ENCODE measurements at places on chromosomes 11 and 22.

DNA sequence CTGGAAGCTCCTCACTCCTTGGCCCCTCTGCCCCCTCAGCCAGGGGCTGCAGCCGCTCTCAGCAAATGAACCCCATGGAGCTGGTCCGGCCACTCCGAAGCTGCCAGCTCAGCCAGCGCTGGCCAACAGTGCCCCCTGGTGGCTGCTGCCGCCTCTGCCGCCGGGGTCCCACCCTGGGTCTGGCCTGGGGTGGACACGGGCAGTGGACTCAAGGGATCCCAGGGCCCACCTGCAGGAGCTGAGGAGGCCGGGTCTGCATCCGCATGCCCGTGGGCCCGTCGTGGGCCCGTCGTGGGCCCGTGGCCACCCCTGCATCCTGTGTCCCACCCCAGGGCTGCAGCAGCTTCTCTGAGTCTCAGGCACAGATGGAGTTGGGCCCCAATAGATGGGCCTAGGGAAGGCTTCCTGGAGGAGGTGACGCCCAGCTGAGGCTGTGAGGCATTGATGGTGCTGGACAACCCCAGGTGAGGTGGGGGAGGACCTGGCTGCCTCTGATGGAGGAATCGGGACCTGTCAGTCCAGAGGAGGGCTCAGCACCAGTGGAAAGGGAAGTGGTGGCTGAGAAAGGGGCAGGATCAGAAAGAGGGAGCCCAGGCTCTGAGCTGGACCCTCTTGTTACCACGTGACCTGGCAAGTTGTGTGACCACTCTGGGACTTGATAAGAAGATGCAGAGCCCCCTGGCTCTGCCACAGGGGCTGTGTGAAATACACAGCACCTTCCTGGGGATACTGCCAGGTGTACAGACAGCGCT lies 522.3 kb downstream of the BRD1 start:
- no peak for DNase-seq

DNA sequence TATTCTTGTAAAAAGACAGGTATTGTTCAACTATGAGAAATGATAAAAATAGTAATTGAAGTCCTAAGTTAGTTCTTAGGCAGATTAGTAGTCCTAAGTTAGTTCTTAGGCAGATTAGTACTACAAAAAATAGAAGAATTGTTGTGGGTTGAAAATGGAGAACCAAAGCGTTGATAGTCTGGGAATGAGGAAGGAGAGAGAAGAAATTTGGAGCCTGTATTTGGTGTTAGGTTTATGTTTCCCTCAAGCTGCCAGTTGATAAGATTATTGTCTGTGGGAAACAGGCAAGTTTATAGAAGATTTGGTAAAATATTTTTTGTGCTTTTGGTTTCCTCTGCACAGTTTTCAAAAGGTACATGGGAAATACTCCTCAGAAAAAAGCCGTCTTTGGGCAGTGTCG lies 3.6 kb downstream of the BCO2 start:
- no peak for DNase-seq

DNA sequence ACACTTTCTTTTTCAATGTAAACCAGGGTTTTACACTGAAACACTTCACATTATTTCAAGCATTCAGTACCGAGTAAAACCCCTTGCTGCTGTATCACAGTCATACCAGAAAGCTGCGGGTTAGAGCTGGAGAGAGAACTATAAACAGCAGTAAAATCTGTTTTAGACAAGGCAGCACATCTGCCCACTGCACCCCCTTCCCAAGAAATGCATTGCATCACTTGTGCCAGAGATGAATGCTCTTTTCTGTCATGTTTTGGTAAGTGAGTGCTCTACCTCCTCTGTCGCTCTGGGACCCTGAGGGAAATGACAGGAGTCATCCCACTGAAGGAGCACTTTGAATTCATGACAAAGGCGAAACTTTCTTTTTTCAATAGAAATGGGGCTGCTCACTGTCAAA lies 107.2 kb downstream of the MAML2 start:
- DNase-seq: no peak

DNA sequence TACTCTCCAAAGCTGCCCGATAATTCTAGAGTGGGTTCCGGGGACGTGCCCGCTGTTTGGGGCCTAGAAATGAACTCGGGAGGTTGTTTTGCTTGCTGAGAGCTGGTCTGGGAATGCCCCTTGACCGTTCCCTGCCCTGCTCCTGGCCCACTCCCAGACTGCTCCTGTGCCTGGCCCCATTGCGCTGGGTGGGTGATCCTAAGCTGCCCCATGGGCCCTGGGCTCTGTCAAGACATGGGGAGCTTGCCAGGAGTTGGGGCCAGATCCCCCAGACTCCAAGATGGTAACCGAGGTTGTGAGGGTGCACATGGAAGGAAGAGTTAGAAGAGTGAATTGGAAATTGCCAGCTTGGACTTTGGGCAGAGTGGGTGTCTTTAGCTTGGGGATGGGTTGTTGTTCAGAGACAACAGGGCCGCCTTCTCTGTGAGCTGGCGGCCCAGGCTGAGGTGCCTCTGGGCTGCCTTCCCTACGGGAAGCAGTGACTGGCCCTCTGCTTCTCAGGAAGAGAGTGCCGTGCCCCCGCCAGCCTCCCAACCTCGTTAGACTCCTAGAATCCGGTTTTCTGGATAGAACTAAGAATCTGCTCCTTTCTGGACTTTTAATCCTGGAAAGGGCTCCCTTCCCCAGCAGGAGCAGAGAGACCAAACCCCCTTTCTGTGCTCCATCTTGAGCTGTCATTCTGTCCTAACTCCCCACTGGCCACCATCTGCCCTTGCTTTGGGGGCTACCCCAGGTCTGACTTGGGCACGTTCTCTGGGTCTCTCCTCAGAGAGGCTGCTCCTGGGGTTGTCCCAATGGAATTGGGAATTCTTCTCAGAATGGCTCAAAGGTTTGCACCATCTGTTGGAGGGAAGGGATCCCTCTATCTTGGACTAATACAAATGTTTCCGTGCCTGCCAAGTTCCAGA lies 1.8 kb downstream of the ST3GAL4 start:
- DNase-seq: no peak

DNA sequence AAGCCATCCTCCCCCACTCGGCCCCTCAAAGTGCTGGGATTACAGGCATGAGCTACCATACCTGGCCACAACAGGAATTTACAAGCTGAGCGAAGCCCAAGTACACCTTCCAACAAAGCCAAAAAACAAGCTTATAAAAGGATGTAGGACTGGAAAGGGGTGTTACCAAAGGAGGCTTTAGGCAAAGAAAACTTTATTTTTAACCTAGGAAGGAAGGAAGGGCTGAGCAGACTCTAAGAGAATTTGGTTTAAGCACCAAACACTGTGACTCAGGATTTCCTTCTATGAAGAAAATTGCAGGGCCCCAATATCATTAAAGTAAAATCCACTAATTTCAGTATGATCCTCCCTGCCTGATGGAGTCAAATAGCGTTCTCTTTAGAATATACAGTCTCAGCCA lies 12.1 kb downstream of the DENND5A start:
- no peak for DNase-seq

DNA sequence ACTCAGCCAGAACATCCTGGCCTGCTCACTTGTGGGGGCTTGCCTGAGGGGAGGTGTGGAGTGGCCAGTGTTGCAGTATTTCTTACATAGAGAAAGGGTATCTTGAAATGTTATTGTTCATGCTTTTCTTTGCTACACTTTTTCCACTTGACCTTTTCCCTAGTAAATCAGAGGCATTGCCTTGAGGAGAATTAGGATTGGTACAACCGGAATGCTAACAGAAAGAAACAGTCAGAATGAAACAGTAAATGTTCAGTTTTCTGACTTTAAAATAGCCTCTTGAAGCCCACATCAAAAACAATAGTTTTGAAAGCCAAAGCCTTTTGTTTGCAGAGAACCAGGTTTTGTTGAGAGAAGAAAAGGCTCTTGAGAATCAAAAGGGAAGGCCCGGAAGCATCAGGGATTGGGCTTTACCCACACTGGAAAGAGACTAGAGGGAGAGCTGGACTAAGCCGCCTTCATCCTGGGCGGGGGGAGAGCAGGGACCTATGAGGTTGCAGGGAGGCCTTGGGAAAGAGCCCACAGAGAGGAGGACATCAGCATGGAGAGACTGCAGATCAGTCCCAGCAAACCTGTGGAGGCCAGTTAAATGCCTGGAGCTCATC lies 12.4 kb downstream of the ADM start:
- DNase-seq: no peak

DNA sequence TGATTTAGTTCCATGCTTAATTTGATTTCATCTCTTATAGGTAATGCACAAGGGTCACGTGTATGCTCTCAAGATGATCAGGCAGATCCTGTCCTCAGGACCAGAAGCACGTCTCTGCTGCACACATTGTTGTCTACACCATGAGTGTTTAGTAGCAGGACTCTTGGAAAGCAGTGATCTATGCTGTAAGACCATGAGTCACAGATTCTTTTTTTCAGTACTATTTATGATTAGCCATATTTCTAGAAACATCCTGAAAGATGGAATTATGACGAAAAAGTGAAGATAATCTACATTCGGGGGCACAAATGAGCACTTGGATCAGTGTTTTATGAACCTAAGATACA lies 29.6 kb downstream of the ZBED4 start:
- no peak for DNase-seq

DNA sequence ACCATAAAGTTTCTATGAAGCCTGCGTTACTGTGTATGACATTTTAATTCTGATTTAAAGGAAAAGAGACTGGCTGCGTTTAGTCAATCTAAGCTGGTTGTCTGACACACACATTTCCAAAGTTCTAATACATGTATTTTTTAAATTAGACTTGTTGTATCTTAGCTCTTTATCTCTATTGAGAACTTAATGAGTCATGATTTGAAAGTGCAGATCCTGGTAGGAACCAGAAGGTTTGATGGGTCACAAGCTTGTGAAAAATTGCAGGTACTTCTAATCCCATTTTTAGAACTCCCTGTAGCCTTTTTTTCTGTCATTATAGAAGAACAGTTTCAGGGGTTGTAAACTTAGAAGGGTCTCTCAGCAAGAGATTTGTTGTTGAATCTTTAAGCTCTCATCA lies 210.3 kb downstream of the DDX10 start:
- no peak for DNase-seq

DNA sequence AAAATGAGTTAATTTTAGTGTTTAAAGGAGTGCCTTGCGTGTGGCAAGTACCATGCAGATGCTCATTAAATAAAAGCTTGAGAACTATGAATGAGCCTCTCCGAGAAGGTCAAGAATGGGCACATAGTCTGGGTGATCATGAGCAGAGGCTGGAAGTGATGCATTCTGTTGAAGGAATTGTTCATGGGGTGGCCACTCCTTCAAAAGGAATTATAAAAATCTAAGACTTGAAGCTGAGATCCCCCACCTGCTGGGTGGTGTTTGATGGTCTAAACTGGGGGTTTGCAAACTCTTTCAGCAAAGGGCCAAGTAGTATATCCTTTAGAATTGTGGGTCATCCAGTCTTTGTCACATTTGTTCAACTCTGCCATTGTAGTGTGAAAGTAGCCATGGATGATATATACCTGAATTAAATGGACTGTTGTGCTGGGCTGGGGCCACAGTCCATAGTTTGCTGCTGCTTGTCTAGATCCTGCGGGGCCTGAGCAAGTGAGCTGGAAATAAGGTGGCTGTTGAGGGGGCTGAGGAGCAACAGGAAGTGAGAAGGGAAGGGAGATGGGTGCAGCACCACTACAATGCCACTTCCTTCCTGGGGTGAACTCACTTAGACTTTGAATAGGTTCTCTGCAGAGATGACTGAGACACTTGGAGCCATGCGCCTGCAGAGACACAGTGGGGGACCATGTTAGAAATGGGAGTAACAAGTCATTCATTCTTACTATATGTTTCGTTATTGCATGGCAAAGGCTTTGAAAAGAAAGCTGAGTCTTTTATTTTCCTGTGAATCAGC lies 179.0 kb downstream of the SNX19 start:
- DNase-seq: no peak

Data from NK-92 treated with Interleukin-12 subunit alpha and Interleukin-12 subunit beta, amount 100 ng/mL, for 24 hours (cell line).